Left cardiac atrium (tissue), 4 donors: ENCODE measurements at places on chromosomes 11 and 22.

DNA sequence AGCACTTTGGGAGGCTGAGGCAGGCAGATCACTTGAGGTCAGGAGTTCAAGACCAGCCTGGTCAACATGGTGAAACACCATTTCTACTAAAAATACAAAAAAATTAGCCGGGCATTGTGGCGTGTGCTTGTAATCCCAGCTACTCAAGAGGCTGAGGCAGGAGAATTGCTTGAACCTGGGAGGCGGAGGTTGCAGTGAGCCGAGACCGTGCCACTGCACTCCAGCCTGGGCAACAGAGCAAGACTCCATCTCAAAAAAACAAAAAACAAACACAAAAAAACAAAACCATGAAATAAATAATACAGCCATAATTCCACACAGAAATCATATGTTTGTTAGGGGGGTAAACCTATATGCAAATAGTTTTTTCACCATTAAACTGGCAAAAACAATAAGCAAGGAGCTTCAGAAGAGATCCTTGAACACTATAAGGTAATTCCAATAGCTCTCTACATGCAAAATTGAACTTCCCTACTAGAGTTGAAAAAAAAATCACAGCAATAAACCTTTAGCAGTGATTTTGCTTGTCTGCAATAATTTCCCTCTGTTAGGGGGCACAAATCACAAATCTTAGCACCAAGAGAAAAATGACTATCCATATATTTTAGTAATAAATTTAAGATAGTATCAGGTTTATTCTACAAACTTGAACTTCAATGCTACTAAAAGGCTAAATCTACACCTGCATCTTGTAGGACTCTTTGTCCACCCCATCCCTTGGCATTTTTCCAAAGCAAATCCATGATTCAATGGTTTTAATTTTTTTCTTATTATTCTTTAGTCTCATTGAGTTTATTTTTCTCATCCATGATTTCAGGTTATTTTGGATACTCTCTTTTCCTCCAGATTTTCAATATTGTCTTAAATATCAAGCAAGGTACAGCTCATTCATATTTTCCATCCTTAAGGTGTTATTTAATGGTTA is 3.9 kb downstream of the CSTF3 start:
- no peak for DNase-seq

DNA sequence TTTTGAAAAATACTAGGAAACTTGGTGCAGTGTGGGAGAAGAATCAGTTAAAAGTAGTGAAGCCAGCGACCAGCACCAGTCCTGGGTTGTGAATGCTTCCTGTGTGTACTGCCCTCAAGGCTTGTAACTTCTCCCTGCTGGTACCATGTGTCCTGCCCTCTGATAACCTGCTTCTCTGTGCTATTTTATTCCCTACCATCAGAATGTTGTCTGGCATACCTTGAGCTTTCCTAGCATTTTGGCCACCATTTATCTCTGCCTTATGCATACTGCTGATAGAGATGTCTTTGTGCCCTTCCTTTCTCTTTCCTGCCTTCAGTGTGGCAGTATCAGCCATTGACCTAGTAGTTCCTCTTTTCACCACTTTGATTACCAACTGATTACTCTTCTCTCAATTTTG is 2.0 kb downstream of the GTF2H1 start:
- no peak for DNase-seq

DNA sequence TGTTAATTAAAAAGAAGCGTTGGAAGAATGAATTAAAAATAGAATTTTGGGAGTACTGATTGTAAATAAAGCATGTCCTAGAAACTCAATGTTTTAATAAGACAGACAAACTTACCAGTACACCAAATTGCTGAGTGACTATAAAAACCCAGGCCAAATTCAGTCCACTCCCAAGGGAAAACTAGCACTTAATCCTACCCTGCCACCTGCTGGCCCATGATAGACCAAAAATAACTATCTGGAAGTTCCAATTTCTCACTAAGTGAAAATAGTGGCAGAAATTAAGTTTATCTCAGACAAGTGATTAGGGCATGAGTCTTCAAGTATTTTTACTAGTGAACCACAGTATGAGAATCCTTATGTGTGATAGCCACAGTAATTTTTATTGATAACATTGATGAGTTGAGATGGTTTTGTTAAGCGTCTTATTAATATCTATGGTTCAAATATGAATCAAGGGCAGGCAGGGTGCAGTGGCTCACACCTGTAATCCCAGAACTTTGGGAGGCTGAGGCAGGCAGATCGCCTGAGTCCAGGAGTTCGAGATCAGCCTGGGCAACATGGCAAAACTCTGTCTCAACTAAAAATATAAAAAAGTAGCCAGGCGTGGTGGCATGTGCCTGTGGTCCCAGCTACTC is 9.8 kb upstream of the DDX10 start:
- DNase-seq = no peak

GRCh38 chr22:35746248-35746647 is 28.6 kb downstream of the APOL5 start:
- DNase-seq = no peak

DNA sequence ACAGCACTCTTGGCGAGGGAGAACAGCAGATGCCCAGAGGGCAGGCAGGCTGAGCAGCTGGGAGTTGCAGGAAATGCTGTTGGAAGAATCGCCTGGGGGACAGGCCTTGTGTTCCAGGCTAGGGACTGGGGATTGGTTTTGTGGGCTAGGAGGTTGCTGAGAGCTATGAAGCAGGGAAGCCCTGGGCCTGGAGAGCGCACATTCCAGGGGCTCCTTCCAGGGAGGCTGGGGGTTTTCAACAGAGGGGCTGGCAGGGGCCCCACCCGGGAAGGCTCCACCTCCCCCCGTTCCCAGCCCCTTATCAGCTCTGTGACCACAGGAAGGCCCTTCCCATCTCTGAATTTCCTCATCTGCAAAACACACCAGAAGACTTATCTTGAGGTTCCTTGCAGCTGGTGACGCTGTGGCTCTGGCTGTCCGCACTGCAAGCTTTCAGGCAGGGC is 21.7 kb downstream of the WNT11 start:
- peak; percentile 50 for DNase-seq

DNA sequence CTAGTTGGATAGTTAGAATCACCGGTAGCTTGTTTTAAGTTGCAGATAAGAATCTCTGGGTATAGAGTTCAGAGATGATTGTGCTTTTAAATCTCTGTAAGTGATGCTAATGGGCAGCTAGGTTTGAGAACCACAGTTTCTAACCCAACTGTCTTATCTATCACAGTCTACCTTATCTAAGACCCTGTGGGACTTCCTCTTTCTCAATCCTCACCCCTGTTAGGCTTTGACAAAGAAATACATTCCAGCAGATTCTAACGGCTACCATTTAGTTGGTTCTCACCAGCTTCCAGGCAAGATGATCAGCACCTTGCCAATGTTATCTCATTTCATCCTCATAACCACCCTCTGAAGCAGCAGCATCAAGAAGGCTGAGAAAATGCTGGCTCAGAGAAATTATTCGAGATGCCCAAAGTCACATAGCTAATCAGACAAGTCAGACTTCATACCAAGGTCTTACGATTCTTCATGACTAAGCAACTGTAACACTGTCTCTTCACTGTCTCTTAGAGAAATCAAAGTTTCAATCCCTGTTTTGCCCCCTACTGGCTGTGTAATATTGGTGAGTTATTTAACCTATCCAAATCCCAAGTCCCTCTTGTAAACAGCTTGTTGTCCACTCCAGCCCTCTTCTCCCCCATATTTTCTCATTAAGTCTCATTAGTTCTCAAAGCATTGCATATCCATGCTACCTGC is 192.4 kb upstream of the API5 start:
- no peak for DNase-seq

GRCh38 chr11:78489184-78489583 is 71.6 kb upstream of the GAB2 start:
- no peak for DNase-seq

DNA sequence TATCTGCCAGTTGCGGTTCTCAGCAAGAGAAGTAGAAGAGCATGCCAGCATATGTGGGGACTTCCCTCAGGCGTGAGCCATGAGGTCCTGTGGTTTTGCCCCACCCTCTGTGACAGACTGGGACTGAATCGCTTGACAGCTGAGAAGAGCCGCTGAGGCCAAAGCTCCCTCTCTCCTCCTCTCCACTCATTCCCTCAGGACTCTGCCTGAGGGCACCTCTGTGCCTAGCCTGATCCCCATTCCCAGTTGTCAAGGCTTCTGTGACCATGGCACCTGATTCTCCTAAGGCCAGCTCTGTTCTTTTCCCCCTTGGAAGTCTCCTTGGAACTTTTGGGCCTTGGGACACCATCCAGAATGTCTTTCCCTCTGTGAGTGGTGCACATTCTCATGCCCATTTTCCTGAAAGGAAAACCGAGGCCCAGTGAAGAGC is 27.0 kb downstream of the ART5 start:
- DNase-seq = no peak

DNA sequence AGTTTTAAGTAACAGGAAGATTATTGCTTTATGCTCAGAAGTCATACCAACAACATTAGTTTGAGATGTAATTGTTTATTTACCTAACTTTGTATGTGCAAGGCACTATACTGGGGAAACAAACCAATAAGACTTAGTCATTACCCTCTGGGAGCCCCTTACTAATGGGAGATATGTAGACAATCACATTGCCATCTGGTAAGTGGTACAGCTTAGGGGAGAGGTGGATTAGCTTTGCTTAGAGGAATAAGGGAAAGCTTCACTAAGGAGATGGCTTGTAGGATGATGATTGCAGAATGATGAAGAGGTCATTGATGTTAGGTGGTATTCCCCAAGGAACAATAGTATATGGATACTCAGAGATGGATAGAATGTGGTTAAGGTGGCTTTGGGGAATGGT is 17.5 kb downstream of the EMSY start:
- no peak for DNase-seq

DNA sequence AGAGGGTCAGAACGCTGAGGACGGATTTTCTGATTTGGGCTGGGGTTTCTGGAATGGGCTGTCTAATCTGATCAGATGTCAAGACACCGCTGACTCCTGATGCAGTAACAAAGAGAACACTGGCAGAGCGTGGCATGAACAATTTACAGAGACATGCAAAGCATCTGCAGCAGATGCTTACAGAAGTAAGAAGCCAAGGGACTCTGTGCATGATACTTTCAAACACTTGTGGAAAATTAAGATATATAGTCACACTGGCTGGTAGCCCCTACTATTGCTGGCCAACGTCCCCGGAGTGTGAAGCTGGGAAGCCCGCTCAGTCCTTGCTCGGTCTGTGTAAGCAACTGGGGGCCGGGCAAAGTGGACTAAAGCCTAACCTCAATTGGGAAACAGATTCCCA is 903.7 kb downstream of the BRD1 start:
- DNase-seq = no peak

- DNase-seq = no peak
These were observed 9.8 kb downstream of the PDHX start for GRCh38 chr11:34926101-34926830.

GRCh38 chr11:85723088-85723487 is 37.1 kb upstream of the CCDC89 start:
- no peak for DNase-seq

DNA sequence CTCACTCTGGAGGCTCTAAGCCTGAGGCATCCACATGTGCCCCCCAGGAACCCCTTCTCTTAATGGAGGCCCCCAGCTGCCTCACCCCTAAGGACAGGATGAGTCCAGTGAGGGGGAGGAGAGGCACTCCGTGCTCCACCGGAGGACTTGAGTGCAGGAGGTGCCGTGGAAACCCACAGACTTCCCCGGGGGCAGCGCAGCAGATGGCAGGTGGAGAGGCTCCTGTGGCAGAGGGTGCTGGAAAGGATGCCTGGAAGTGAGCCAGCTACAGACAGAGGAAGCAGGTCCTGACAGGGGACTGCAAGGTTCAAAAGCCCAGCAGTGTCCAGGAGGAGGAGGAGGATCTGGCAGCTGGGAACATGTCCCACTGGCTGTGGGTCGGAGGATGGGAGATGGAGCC is 1384.0 kb downstream of the TBC1D22A start:
- DNase-seq = no peak

- DNase-seq = no peak
These were observed 221.2 kb upstream of the BLID start for GRCh38 chr11:122337241-122337640.

DNA sequence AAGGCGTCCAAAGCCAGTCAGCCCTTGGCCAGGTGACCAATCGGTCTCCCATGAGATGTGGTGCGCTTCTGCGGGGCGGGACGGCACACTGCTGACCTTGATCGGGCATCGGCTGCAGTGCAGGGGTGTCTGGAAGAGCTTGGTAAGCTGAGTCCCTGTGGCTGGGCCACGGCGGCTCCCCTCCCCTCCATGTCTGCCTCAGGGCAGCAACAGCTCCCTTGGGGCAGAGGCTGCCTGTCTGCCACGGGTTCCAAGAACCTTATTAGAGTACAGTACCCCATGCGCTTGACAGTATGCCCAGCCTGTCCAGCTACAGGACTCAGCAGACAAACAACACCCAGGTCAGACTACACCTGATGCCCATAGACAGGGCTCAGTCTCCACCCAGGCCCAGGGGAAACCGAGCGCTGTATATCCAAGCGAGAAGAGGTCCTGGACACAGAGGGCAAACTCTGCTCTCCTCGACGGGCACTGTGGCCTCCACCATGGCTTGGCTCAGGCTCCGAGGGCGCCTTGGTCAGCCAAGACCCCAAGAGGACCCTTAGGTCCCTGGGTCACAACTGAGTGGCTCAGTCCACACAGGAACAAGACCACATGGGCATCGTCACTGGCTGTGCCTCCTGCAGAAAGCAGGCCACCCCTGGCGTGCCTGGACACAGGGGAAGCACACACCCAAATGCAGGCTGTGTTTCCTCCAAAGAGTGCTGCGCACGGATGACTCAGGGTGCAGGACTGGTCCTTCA is 18.9 kb downstream of the TSPAN32 start:
- no peak for DNase-seq

- no peak for DNase-seq
These were observed 215.7 kb upstream of the FOLH1 start for GRCh38 chr11:49424136-49424535.

GRCh38 chr11:21811572-21811971 is 381.3 kb upstream of the ANO5 start:
- DNase-seq = no peak

GRCh38 chr22:45423524-45423923 is 10.0 kb downstream of the RIBC2 start:
- no peak for DNase-seq
